ENCODE measurements at places on chromosomes 1 and 21. TPM values are rescaled to one million over a fixed set of nuclear protein-coding genes. Genes with fewer than 3 reads are reported as not detected.

- no peak for DNase-seq
Observed at GRCh38 chr1:8285103-8285502, 32.8 kb upstream of the SLC45A1 start.

- peak; percentile 74 for DNase-seq
Observed at GRCh38 chr1:226626577-226626956, 78.0 kb downstream of the STUM start.

DNA sequence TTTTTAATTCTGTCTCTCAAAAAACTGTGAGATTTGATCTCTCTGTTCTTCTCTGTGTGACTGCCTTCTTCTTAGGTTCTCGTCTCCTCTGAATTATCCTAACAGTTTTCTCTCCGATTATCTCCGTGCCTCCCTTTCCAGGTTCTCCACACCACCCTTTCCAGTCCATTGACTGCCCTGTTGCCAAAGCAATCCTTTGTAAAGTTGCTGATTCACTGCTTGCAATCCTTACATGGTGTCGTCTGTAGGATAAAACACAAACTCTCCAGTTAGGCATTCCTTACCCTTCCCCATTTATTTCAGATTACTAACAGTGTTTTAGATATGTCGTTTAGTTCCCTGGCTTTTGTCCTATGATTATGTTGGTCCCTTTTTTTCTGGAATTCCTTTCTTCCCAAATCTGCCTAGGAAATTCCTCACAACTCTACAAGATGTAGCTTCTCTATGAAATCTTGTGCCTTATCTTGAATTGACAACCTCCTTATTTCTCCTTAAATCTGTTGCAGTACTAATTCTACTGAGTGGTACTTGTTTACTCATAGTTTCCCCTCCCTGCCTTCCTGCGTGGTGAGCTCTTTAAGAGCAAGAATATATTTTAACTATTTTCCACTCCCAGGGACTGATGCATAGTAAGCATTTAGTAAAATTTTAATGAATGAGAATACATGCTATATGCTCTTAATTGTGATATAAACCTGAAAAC lies 22.3 kb downstream of the RCOR3 start:
- DNase-seq, result no peak

The BCAR3 gene
- total RNA-seq, result 21.2 TPM

DNA sequence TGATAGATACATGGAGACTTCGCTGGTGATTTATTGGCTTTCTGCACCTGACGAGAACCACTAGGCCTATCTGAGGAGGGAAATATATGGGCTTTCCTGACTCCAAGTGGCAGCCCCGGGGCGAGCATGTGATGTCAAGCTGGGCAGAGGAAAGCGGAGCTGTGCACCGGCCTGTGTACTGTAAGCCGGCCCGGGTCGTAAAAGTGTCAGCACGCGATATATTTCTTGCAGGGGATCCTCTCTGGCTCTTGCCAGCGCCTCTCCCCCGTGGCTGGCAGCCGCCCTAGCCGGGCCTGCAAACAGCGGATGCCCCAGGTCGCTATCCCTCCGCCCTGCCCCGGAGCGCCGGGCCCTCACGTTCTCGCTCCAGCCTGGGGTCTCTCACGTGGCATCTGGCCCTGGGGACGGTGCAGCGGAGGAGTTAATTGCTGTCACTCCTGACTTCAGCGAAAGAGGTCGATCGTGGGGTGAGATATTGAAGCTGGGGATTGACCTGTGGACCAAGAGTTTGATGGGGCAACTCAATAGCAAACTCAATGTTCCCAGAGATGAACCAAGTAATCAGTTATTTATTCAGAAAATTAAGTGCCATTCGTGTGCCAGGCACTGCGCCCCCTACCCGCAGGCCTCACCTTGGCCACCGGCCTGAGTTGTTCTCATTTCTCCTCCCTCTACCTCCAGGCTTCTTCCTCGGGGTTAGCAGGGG lies 41.0 kb upstream of the HAO2 start:
- peak; percentile 28 for DNase-seq

The ABCA4 gene
- total RNA-seq, result 4.8 TPM

GRCh38 chr1:158711098-158711497 lies 9.4 kb downstream of the OR6K3 start:
- no peak for DNase-seq

DNA sequence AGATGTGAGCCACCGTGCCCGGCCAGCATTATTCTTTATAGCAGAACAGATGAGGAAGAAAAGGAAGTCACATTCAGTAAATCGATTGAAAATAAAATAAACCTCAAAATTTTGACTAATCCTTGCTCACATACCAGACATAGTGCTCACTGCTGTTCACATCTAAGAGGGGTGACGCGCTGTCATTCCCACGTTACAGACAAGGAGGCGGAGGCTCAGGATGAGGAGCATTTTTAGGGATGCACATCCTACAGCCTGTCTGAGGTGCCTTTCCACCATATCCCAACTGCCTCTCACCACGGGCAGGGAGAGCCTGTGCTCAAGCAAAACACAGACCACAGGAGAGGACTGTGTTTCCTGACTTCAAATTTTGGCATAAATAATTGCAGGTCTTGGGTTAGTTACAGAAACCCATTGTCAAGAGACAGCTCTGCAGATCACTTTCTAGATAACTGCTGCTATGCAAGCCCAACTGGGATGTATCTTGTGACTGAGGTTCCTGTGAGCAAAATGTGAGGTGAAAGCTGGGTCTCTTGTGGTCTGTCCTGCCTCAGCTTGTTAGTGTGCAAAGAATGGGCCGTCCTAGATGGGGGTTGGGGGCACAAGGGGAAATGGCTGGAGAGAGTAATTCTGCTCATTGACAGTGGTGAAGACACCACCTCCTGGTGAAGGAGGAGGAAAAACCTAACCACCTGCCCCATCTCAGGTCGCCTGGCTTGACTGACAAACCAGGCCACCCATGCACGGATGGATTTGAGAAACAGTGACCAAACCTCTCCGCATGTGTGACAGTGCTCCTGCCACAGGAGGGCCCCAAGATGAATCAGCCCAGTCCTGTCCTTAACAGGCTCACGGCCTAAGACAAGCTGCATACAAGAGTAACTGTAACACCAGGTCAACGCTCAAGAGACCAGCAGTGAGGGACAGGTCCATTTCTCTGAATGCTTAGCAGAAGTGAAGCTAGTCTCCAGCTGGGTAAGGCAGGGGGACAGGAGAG lies 8.2 kb downstream of the TNN start:
- DNase-seq, result peak; percentile 12

DNA sequence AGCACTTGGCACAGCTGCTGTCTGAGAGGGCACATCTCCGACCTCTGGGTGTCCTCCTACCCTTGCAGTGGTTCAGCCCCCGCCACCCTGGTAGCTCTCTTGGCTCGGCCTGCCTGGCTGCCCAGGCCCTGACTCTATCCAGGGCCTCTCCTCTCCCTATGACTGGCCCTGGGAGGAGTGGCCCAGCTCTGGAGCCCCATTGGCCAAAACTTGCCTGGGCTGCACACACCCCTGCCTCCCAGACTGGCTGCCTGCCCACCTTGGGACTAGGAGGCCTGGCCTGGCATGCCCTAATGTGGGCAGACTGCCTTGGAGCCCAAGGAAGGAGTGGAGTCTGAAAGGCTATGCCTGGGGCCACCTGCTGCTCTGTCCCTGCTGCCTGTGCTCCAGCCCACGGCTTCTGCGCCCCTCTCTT lies 33.6 kb downstream of the ACOT11 start:
- peak; percentile 99 for DNase-seq

The EFNA3 gene
- 0.64 TPM for total RNA-seq

DNA sequence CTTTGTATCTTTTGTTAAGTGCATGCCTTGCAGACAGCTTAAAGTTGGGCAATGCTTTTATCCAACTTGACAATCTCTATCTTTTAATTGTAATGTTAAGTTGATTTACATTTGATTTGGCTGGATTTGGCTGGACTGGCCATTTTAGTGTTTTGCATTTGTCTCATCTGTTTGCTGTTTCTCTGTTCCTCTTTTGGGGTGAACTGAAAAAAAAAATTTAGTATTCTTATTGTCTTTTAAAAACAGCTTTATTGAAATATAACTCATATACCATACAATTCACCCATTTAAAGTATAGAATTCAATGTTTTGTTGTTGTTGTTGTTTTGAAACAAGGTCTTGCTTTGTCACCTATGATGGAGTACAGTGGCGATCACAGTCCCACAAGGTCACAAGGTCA lies 34.4 kb downstream of the DIPK1A start:
- DNase-seq, result no peak

DNA sequence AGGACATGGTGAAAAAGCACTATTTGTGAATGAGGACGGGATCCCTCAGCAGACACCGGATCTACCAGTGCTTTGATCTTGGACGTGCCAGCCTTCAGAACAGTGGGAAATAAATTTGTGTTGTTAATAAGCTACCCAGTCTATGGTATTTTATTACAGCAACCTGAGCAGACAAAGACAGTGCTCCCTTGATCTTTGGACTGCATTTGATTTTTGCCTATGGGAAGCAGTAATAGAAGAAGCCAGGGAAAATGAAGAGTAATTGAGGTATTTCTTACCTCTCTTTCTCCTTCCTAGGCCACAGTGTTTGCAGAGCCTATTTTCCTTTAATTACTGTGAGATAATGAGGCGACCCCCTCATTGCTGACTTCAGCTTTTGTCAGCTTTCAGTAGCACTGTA lies 87.9 kb downstream of the PDE4B start:
- DNase-seq, result no peak

DNA sequence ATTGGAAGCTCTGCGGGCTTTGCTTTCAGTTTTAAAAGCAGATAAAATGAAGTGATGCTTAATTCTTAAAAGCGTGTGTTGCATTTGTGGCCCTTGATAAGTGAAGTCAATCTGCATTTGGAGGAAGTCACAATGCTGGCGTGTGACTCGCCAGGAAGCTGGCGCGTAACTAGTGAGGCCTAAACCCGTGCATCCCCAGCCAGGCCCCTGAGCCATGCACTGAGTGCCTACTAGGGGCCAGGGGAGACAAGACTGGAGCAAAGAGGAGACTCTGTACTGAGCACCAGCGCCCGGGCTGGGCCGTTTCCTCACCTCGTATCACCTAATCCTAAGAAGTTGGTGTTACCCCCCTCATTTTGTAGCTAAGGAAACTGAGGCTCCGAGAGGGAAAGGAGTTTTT lies 4.6 kb upstream of the DDOST start:
- DNase-seq, result no peak

The GRIK3 gene
- not detected for total RNA-seq

DNA sequence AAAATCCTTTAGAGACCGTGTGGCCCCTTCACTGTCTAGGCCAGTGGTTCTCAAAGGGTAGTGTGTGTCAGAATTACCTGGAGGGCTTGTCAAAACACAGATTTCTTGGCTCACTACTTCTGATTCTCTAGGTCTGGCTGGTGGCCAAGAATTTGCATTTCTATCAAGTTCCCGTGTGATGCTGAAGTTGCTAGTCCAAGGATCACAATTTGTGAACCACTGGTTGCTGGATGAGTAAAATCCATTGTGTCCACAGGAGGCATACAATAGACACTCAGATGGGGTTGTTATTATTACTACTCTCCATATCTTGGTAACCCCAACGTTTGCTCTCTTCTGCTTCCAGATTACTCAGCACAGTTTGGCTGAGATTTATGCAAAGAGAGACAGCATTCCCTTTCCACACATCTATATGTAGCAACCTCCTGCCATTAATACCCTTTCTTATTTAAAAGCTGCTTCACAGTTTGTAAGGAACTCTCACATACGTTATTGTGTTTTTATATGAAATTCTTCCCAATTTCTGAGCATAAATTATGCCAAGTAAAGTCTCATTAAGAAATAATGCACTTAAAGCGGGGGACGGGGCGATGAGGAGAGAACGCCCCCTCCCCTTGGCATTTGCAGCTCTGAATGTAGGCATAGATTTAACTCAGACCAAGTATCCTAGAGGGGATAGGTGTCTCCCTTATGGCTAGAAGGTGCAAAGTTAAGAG lies 720 bp upstream of the TMCC2 start:
- DNase-seq, result no peak

GRCh38 chr1:99957818-99958217 lies 12.0 kb upstream of the SLC35A3 start:
- no peak for DNase-seq

The FAM131C gene
- total RNA-seq, result 0.15 TPM

The PRELP gene
- total RNA-seq, result not detected

- no peak for DNase-seq
Observed at GRCh38 chr1:22442212-22442894, 9.3 kb upstream of the ZBTB40 start.

- DNase-seq, result no peak
Observed at GRCh38 chr1:19091196-19091953, 118.7 kb downstream of the UBR4 start.

DNA sequence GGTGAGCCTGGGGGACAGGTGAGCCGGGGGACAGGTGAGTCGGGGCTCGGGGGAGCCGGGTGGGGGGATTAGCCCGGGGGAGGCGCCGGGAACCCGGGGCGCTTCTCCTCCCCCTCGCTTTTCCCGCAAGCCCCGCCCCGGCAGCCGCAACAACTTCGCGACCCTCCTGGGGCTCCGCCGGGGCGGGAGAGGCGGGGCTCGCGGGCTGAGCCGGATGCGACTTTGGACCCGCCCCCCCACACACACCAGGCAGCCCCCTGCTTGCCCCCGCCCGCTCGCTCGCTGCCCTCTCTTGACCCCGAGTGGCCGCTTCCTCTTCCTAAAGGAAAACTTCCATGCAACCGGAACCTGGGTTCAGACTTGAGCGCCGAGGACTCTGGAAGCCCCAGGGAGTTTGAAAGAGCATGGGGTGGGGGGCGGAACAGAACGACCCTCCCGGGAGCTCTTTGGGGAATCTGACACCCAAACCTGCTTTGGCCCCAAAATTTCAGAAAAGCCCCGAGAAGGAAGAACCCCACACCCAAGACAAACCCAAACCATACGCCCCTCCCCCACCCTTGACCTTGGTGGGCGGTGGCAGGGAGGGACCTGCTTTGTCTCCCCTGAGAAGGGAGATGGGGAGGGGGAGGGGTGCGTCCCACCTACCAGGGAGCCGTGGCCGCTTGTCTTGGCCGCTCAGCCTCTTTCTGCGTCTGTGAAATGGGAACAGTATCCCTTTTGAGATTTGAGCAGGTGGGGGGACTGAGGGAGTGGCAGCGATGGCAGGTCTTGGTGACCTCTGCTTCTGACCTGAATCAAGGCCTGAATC lies 550 bp downstream of the ARHGEF16 start:
- DNase-seq, result no peak

DNA sequence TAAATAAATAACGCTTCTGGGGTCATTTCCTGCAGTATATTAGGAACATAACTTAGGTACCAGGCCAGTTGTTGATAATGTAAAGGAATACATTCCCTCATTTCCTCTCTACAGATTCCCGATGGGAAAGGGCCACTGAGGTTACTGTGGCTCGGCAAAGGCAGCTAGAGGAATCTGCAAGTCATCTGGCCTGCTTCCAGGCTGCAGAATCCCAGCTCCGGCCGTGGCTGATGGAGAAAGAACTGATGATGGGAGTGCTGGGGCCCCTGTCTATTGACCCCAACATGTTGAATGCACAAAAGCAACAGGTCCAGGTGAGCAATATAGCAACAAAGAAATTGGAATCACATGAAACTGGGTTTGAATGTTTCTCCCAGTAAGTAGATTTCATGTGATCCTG lies 109.6 kb upstream of the BMP8A start:
- no peak for DNase-seq

- no peak for DNase-seq
Observed at GRCh38 chr1:31153423-31153822, 86.3 kb downstream of the NKAIN1 start.

- DNase-seq, result no peak
Observed at GRCh38 chr1:187839873-187840272, 1011.1 kb downstream of the PLA2G4A start.

The ABCG1 gene
- 1.9 TPM for total RNA-seq

All from MG63 (cell line).